ENCODE measurements at places on chromosomes 7 and 10.

GRCh38 chr7:118836933-118837332, 612.4 kb downstream of the ANKRD7 start:
- DNase-seq, result no peak

- DNase-seq, result peak; percentile 59
Observed at GRCh38 chr10:70106958-70107791, 25.4 kb downstream of the AIFM2 start.

DNA sequence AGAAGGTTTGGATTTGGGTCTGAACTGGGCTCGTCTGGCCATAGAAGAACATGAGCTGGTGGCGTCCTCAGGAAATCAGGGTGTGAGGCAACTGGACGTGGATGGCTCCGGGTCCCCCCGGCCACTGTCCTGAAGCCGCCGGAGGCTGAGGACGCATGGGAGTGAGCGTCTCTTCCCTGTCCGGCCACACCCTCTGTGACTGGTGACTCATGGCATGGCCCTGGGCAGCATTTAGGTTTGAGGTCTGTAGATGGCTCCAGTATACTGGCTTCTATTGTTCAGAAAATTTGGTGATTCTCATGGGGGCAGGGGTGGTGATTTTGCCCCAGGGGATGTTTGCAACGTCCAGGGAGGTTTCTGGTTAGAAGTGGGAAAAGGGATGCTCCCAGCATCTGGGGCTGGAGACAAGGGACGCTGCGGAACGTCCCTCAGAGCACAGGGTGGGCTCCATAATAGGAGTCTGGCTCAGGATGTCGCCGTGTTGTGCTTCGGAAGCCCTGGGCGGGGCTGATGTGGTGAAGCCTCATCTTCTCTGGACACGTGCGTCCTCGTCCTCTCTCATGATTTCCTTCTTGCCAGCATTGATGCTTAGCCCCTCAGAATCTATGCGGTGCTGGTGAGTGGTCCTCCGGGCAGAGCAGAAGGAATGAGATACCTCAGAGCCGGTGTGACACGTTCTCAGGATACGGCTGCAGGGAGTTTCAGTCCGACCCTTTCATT, 49.9 kb downstream of the PITRM1 start:
- DNase-seq, result peak; percentile 89

- no peak for DNase-seq
Observed at GRCh38 chr7:45893374-45893995, 5.2 kb downstream of the IGFBP1 start.

GRCh38 chr10:88411772-88412349, 171.3 kb downstream of the RNLS start:
- no peak for DNase-seq

- DNase-seq, result peak; percentile 78
Observed at GRCh38 chr7:2670720-2671391, 17.1 kb upstream of the AMZ1 start.

DNA sequence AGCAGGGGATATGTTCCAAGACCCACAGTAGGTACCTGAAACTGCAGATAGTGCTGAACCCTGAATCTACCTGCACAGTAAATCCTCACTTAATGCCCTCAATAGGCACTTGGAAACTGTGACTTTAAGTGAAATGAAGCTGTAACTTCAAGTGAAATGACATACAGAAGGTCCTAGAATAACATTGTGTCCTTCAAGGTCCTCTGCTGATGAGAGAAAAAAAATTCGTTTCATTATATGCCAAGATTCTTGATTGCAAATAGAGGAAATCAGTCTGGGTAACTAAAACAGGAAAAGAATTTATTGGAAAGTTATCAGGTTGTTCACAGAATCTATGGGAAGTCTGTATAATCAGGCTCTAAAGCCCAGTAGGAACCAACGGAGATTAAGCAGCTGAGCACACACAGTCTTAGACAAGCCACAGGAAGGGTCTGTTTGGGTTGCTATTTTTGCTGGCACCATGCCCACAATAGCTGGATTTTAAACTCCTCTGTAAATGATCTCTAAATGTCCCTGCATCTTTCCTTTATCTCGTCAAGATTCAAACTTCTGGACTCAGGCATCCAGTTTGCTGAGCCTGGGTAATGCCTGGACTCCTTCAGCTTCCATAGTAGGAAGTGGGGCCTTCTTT, 57.5 kb downstream of the EXOC4 start:
- no peak for DNase-seq

GRCh38 chr7:23074443-23075261, 30.9 kb upstream of the KLHL7 start:
- no peak for DNase-seq

- DNase-seq, result no peak
Observed at GRCh38 chr7:18257711-18258110, 230.1 kb upstream of the PRPS1L1 start.

- DNase-seq, result no peak
Observed at GRCh38 chr10:22252801-22253579, 35.2 kb upstream of the EBLN1 start.

DNA sequence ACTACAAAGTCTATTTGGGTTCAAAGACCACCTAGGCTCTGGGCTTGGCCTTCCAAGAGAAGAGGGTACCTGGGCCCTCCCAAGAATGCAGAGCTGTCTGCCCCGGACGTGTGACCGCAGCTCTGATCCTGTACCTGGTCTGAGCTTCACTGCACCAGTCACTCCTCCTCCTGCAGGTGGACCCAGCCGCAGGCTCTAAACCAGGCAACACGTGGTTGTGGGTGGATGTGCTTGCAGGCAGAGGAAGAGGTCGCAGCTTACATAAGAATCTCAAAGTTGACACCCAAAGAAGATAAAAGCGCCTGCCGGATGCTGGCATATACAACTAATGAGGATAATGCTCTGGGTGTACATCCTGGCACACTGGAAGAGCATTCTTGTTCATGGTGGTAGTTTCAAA, 9.4 kb upstream of the PFKP start:
- no peak for DNase-seq

- peak; percentile 73 for DNase-seq
Observed at GRCh38 chr10:70458329-70459060, 17.0 kb upstream of the NODAL start.

Measured in SJSA1 (cell line).